Hematopoietic multipotent progenitor cell treated with erythropoietin and hydrocortisone succinate and interleukin-3 and kit ligand, for 17 days (in vitro differentiated cells): ENCODE measurements at places on chromosomes 6 and 20.

- no peak for DNase-seq
These were observed 14.4 kb downstream of the REPS1 start for GRCh38 chr6:138973466-138974153.

GRCh38 chr6:72930556-72931132, 294.7 kb downstream of the KHDC1L start:
- no peak for DNase-seq

DNA sequence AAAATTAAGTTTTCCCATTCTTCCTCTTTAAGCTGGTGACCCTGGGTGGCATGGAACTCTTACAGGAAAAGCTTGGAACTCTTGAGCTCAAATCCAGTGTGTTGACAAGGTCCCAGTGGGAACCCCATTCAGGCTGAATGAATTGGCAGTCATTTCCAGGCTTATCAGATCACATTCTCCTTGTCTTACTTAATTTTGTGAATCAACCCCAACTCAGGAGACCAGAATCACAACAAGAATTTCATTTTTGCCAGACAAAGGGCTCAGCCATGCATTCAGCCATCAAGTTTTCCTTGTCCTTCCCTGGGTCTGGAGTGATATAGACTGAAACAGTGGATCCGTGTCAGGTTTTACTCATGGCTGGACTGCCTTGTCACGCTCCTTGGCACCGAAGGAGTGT, 92.1 kb upstream of the EEF1E1 start:
- no peak for DNase-seq

- no peak for DNase-seq
These were observed 289.6 kb upstream of the SUPT3H start for GRCh38 chr6:45667300-45667699.
